H54 (cell line): ENCODE measurements at places on chromosomes 5 and 9.
A peak's percentile ranks its signal among the peaks of the same experiment; 100 is the strongest.

DNA sequence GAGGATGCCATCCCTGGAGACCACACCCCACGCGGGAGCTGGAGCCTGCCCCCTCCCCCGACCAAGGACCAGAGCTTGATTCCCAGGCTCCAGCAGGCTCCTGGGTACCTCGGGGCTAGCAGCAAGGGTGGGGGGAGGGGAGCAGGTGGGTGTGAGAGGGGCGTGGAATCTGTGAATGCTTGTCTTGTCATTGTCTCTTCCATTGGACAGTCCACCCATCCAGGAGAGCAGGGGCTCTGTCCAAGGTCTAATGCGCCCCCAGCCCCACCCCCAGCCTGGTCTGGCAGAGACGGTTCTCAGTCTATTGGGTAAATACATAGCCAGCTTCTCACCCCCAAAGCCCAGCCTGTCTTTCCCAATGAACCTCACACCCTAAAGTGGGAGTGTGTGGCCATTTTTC lies 22.8 kb downstream of the URM1 start:
- no peak for DNase-seq

- DNase-seq, result no peak
These were observed 254.7 kb downstream of the NTRK2 start for GRCh38 chr9:84924266-84924665.

DNA sequence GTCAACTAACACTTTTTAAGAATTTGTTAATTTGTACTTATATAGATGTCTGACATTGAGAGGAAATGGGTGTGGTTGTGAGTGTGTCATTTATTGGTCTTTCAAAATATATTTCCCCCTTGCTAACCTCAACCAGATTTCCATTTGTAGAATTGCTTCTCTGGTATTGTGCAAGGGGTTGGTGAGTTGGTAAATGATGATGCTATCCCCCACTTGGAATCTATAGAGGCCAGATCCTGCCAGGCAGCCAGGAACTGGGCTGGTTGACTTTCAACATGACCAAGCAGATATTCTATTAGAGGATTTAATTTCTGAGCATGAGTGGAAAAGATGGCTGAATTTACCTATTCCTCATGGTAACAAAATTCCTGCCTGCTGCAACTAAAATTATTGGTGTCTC lies 306.6 kb upstream of the KIF2A start:
- no peak for DNase-seq

- no peak for DNase-seq
These were observed 29.0 kb upstream of the SSBP2 start for GRCh38 chr5:81779916-81780266.

DNA sequence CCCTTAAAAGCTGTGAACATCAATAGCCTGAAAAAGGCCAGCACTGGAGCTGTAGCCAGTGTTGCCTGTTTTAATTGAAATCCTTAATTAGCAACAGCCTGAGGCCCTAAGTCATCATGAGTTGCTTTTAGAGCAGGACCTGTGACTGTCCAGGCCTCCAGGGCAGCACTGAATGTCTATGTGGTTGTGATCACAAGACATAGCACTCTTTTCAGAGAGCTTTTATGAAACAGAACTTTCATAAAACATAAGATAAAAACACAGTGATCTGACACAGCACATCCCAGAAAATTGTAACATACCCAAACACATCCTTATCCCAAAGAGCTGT lies 85.5 kb upstream of the MYO10 start:
- no peak for DNase-seq

- no peak for DNase-seq
These were observed 314.7 kb downstream of the ENC1 start for GRCh38 chr5:74325866-74326265.

DNA sequence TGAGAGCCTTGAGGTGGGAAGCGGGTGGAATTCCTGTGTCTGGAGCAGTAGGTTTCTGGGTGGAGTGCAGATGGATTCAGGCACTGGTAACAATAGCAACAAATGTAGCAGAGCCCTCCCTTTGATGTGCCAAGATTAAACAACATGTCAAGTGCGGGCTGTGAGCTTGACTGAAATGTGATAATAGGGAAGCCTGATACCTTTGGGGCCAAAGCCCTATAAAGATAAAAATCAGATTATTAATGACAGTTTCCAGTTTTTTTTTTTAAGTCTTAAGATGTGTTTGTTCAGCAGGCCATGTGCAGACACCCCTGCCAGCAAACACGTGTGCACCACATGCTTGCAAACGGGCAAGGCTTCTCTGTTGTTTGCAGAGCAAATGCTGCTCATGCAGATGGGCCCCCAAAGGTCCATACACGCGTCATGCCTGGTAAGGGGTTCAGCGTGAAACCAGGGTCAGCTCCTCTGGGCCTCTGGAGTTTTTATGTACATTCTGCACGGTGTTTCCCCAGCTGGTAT lies 193.2 kb downstream of the GADD45G start:
- no peak for DNase-seq

GRCh38 chr5:175712681-175713085 lies 54.8 kb downstream of the HRH2 start:
- no peak for DNase-seq

DNA sequence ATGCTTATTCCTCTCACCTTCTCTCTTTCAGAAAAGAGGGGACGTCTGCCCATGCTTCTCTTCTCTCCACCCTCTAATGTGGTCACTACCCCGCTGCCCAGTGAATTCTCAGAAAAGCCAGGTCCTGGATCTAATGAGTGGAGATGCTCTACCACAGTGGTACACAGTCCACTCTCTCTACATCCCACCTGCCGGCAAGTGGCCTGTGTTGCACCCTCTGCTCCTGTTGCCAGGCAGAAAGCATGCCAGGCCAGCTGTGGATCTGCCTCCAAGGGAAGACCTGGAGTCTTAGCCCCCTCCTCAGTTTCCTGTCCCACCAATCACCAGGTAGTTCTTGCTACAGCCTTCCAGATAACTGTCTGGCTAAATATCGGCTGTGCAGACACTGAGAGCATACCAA lies 71.2 kb upstream of the SPDL1 start:
- no peak for DNase-seq

GRCh38 chr5:54608423-54609085 lies 91.0 kb downstream of the SNX18 start:
- no peak for DNase-seq

GRCh38 chr5:68875351-68875750 lies 218.5 kb upstream of the SLC30A5 start:
- no peak for DNase-seq

DNA sequence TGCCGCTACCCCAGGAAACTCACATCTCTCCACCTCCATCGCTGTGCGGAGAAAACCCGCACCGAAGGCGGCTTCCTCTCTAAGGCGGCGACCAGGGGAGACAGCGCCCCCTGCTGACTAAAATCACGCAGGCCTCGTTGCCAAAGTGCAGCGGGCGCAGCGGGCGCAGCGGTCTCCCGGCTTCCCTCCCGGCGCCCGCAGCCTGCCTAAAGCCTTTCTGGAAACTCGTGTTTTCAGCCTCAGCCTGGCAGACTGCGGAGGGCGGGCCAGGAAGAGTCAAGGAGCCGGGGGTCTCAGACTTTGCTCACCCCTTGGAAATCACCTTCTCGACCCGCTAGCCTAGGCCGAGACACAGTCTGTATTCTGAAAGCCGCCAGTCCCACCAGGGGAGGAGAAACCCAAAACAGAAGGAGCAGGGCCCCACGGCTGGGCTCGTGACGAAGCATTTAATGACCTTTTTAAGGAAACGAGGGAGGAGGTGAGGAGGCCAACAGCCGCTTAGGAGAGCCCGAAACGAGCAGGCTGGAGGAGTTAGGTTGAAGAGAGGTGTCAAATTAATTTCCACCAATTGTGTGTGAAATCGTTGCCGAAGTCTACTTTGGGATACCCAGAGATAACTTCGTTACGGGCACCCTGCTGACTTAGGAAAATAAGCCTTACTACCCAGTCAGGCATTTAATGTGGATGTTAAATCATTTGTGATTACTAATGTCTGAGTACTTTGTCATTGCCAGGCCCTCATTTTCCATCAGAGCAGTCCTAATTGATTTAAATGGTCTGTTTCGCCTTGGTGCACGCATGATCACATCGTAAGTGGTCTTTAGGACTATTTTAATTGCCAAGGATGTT lies 7.3 kb upstream of the FOXB2 start:
- DNase-seq, result peak; percentile 81

DNA sequence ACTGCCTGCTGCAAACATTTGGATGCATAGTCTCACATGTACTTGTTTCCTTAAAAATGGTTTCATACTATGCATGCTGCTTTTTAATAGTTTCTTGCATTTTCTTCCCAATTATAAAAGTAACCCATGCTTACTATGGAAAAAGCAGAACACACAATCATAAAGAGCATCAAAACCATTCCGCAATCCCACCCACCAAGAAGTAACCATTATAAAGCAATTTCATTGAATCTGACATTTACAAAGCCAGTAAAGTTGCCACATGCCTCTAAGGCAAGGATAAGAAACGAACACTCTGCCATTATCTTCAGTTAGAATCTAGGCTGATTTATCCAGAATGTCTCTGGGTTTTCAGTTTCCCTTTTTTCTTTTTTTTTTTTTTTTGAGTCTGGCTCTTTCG lies 92.7 kb upstream of the OSMR start:
- DNase-seq, result no peak

DNA sequence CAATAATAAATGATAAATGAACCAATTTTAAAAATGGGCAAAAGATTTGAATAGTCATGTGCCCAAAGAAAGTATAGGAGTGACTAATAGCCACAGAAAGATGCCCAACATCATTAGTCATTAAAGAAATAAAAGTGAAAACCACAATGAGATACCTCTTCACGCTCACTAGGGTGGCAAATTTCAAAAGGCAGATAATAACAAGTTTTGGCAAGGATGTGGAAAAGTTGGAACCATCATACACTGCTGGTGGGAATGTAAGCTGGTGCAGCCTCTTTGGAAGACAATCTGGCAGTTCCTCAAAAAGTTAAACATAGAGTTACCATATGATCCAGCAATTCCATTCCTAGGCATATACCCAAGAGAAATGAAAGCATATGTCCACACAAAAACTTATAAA lies 1819.8 kb downstream of the MAT2B start:
- no peak for DNase-seq
